Mesothelial cell of epicardium (in vitro differentiated cells): ENCODE measurements at places on chromosomes 2 and 18. TPM values are rescaled to one million over a fixed set of nuclear protein-coding genes. Genes with fewer than 3 reads are reported as not detected.
A peak's percentile ranks its signal among the peaks of the same experiment; 100 is the strongest.

TUBA3E gene
- total RNA-seq, result not detected in 3 replicates

TIA1 gene
- 411 to 439 TPM (median 428 TPM) in 3 replicates for total RNA-seq

FOXI3 gene
- total RNA-seq, result 0.24 to 0.40 TPM (median 0.27 TPM) in 3 replicates

ZNF521 gene
- 50.5 to 54.1 TPM (median 51.4 TPM) in 3 replicates for total RNA-seq

RNU2-63P gene
- 10.0 to 14.8 TPM (median 13.0 TPM) in 3 replicates for total RNA-seq

MSH6 gene
- total RNA-seq, result 129 to 140 TPM (median 132 TPM) in 3 replicates

ACOXL gene
- 0.20 to 0.44 TPM (median 0.25 TPM) in 3 replicates for total RNA-seq

POTEJ gene
- not detected in 3 replicates for total RNA-seq

ZNF513 gene
- total RNA-seq, result 25.0 to 25.7 TPM (median 25.1 TPM) in 3 replicates

SPC25 gene
- total RNA-seq, result 9.1 to 10.3 TPM (median 10.1 TPM) in 3 replicates

GRCh38 chr2:120253021-120253882 is 600 bp downstream of the RALB start:
- peaks cover 31% of the 10 kb centered on the region for H3K27me3 ChIP-seq
- peak overlapping the region; percentile 90 for H3K27ac ChIP-seq
- peak; percentile 54 for DNase-seq

GRCh38 chr2:26911911-26912861 is 58.3 kb upstream of the MAPRE3 start:
- H3K27me3 ChIP-seq, result peaks cover 16% of the 10 kb centered on the region
- H3K4me1 ChIP-seq, result peaks cover 20% of the 10 kb centered on the region
- H3K27ac ChIP-seq, result no peak overlapping the region
- H3K4me3 ChIP-seq, result no peak overlapping the region

- peaks cover 3% of the 10 kb centered on the region for H3K4me1 ChIP-seq
- DNase-seq, result no peak
- H3K27ac ChIP-seq, result no peak overlapping the region
- H3K36me3 ChIP-seq, result no peaks in the 10 kb centered on the region
Measured at GRCh38 chr2:210844016-210844415, 287.6 kb downstream of the CPS1 start.

- no peaks in the 10 kb centered on the region for H3K36me3 ChIP-seq
- no peaks in the 10 kb centered on the region for H3K4me1 ChIP-seq
- peaks cover 3% of the 10 kb centered on the region for H3K27me3 ChIP-seq
Measured at GRCh38 chr2:107107351-107107750, 221.4 kb upstream of the ST6GAL2 start.

GRCh38 chr2:112831513-112831845 is 5.1 kb downstream of the IL1B start:
- no peak overlapping the region for H3K4me3 ChIP-seq
- H3K36me3 ChIP-seq, result no peaks in the 10 kb centered on the region
- H3K27ac ChIP-seq, result no peak overlapping the region
- no peak for DNase-seq
- no peaks in the 10 kb centered on the region for H3K27me3 ChIP-seq
- H3K4me1 ChIP-seq, result peaks cover 30% of the 10 kb centered on the region

- peaks cover 1% of the 10 kb centered on the region for H3K27me3 ChIP-seq
- no peak overlapping the region for H3K4me3 ChIP-seq
- peaks cover 9% of the 10 kb centered on the region for H3K4me1 ChIP-seq
Measured at GRCh38 chr2:62540408-62541168, 34.6 kb upstream of the TMEM17 start.

DNA sequence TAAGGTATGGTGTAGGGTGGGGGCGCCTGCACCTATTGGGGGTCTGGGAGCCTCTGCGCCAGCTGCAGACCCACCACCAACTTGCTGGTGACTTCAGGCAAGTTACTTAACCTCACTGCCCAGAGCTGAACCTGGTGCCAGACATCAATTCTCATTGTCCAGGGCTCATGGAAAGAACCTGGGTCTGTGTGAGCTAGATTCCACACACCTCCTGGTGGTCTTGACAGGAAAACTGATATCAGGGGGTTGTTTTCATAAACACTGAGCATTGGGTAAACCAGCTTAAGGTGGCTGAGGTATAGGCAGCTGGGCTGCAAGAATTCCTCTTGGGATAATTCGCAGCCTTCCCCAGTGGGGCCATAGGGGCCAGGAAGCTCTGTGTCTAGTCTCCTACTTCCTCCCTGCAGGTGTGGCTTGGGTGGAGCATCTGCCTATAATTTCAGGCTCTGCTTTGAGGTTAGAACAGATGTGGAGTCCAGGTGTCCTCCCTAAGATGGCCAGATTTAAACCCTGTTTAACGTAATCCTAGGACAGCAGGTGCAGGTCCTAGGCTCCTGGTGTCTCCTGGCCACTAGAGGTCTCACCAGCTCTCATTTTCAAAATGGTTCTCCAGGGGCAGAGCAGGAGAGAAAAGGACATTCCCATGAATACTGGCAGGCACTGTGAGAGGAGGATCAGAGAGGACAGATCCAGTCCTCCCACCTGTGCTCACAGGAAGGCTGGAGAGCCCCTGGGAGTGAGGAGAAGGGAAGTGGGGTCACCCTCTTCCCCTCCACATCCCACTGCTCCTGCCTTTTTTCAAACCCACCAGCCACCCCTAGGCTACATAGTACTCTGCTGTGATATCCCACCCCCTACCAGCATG is 100.4 kb upstream of the SMAD2 start:
- H3K4me3 ChIP-seq, result no peak overlapping the region
- H3K36me3 ChIP-seq, result no peaks in the 10 kb centered on the region
- H3K27me3 ChIP-seq, result peaks cover 5% of the 10 kb centered on the region
- no peak overlapping the region for H3K27ac ChIP-seq
- no peak for DNase-seq

GRCh38 chr2:85892216-85892944 is 3.6 kb upstream of the ST3GAL5 start:
- no peaks in the 10 kb centered on the region for H3K27me3 ChIP-seq
- H3K4me3 ChIP-seq, result no peak overlapping the region
- peaks cover 6% of the 10 kb centered on the region for H3K36me3 ChIP-seq
- no peak for DNase-seq

DNA sequence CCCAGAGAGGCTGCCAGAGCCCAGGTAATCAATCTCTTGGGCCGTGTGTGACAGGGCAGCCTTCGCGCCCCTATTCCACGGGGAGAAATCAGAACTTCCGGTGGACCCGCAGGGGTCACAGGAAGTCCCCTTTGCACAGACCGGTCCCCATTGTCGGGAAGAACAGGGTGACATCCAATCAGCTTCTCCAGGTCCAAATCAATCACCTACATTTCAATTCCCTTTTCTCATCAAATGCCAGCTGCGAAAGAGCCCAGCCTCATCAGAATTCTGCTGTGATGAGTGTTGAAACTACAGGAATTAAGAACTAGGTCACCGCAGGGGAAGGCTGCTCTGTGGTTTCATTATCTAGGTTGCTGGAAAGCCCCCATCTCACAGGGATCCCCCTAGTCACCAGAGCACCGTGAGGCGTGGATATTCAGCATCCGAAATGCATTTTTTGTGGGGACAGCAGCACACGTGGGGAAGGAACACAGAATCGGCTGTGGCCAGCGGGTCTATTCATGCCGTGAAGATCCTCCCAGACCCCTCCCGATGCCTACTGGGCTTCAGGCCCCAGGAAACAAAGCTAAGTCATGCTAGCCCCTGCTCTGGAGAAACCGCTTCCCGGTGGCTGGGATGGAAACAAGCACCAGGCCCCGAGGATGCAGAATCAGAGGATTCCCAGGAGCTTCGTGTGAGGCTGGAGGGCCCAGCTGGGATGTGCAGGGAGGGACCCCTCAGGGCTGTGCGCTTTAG is 193.7 kb upstream of the ID2 start:
- H3K27ac ChIP-seq, result no peak overlapping the region
- DNase-seq, result no peak
- no peaks in the 10 kb centered on the region for H3K36me3 ChIP-seq

GRCh38 chr18:50793641-50794565 is 25.9 kb downstream of the MRO start:
- no peak overlapping the region for H3K4me3 ChIP-seq
- H3K27ac ChIP-seq, result no peak overlapping the region
- H3K4me1 ChIP-seq, result peaks cover 9% of the 10 kb centered on the region
- H3K36me3 ChIP-seq, result no peaks in the 10 kb centered on the region

GRCh38 chr2:163469561-163469962 is 266.2 kb downstream of the FIGN start:
- H3K36me3 ChIP-seq, result no peaks in the 10 kb centered on the region
- H3K4me1 ChIP-seq, result peaks cover 8% of the 10 kb centered on the region
- H3K27ac ChIP-seq, result no peak overlapping the region
- peaks cover 7% of the 10 kb centered on the region for H3K27me3 ChIP-seq
- DNase-seq, result no peak

- H3K4me1 ChIP-seq, result no peaks in the 10 kb centered on the region
- H3K36me3 ChIP-seq, result no peaks in the 10 kb centered on the region
- H3K27me3 ChIP-seq, result peaks cover 38% of the 10 kb centered on the region
- no peak overlapping the region for H3K27ac ChIP-seq
- no peak overlapping the region for H3K4me3 ChIP-seq
Measured at GRCh38 chr18:78074400-78075020, 824.9 kb downstream of the GALR1 start.

- no peaks in the 10 kb centered on the region for H3K36me3 ChIP-seq
- no peak for DNase-seq
- H3K4me3 ChIP-seq, result no peak overlapping the region
- H3K27ac ChIP-seq, result no peak overlapping the region
Measured at GRCh38 chr2:26522325-26522724, 44.4 kb upstream of the OTOF start.

- no peak overlapping the region for H3K27ac ChIP-seq
- no peaks in the 10 kb centered on the region for H3K4me1 ChIP-seq
- DNase-seq, result no peak
- no peak overlapping the region for H3K4me3 ChIP-seq
- peaks cover 4% of the 10 kb centered on the region for H3K27me3 ChIP-seq
Measured at GRCh38 chr2:233076749-233077148, 16.6 kb downstream of the INPP5D start.

DNA sequence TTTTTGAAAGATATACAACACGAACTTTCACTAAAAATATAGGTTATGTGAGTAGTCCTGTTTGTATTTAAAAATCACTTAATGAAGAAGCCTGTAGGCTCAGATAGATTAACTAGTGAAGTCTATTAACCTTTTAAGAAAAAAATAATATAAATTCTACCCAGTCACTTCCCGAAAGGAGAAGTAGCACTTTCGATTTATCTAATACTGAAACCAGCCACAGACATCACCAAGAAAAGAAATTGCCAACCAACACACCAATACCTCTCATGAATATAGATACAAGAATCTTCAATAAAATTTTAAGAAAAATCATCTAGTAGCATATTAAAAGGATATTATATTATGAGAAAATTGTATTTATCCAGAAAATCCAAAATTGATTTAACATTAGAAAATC is 160.5 kb downstream of the GALNT13 start:
- H3K4me1 ChIP-seq, result no peaks in the 10 kb centered on the region
- no peaks in the 10 kb centered on the region for H3K36me3 ChIP-seq
- no peak overlapping the region for H3K27ac ChIP-seq
- DNase-seq, result no peak

DNA sequence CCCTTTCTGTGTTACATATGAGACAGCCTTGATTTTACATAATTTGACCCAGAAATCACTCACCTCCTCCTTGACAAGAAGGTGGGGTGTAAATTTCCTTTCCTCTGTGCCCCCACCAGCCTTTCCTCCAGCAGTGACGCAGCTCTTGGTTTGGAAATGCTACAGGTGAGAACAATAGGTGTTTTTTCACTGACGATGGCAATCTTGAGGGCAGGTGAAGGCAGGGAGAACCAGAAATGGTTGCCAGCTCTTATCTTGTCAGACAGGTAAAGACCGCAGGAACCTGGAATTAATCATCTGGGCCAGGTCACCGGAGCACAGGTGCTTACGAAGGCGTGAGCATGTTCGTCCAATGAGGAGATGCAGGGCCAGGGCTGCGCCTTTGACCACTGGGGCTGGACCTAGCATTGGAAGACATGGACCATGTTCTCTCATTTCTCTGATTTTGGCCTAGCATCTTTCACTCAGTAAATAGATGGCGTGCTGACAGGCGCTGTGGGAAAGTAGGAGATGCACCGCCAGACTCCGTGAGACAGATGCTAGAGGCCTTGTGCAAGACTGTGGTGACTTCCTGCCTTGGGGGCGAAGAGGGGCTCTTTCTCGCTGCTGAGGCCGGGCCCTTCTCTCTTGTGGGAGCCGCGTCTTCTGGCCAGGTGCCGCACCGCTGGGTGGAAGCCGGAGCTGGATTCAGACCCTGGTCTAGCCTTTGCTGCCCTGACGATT is 4.0 kb downstream of the CIDEA start:
- H3K27ac ChIP-seq, result no peak overlapping the region
- no peaks in the 10 kb centered on the region for H3K36me3 ChIP-seq
- no peak overlapping the region for H3K4me3 ChIP-seq
